Cardiac muscle cell (in vitro differentiated cells and primary cell): ENCODE measurements at places on chromosomes 12 and 14.

DNA sequence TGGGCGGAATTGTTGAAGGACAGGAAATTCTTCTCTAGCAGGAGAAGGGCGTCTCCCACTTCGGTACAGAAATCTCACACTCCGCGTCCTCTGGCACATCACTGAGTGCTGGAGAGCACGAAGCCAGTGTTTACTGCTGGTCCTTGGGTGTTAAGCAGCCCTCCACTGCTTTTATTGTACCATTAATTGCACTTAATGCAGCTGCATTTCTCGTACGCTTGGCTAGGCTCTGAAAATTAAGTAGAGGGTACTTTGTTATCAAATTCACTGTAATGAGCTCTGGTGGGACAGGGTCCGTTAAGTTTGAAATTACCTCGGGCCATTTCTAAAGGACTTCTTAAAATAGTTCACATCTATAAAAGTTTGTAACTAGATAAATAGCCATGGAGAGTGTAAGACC lies 411.2 kb downstream of the NPAS3 start:
- no peak for DNase-seq

- DNase-seq = no peak
These were observed 25.0 kb downstream of the SH2B3 start for GRCh38 chr12:111430433-111431353.

DNA sequence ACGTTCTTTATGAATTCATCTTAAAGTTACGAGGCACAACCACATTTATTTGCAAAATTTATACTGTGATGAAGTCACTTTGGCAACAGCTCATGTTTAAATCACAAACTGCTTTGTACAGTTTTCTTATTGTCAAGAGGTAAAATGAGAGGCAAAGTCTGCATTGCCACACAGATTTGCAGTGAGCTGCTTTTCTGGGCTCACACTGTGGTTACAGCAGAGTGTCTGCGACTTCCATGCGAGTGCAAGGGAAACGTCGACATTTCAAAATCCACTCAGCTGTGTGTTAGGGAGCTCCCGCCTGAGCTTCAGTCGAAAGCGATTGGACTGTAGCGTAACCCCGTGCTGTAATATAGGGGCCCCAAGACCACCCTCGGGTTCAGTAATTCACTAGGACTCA lies 13.0 kb downstream of the MTA1 start:
- DNase-seq = no peak

- DNase-seq = no peak
These were observed 43.0 kb downstream of the RASSF8 start for GRCh38 chr12:26001530-26001929.

- no peak for DNase-seq
These were observed 1.3 kb downstream of the TSFM start for GRCh38 chr12:57783861-57784260.

GRCh38 chr14:90159146-90159545 lies 97.2 kb upstream of the PSMC1 start:
- peak; percentile 22 for DNase-seq

DNA sequence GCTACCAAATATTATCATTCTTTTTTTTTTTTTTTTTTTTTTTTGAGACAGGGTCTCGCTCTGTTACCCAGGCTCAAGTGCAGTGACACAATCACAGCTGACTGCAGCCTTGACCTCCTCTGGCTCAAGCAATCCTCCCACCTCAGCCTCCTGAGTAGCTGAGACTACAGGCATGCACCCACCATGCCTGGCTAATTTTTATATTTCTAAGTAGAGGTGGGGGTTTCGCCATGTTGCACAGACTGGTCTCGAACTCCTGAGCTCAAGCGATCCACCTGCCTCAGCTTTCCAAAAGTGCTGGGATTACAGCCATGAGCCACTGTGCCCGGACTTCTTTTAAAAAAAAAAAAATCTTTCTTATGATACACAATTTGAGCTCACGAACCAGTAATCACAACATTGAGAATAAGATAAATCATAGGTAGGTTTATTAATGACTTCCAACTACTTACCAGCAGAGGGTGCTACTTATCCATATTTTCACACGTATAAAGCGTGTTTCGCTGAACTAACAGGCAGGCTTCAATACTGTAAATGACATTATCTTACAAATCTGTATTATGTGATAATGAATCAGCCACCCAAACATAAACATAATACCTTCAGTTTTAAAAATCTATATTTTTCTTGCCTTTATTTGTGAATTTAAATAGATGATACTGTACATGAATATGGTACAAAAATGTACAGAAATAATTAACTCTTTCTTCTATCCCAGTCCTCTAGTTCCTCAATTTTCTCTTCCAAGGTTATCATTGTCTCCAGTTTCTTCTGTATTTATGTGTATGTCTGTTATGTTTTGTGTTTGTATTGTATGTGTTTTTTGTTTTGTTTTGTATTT lies 42.5 kb upstream of the BCAT1 start:
- DNase-seq = peak; percentile 66

- no peak for DNase-seq
These were observed 162.8 kb downstream of the MON2 start for GRCh38 chr12:62629413-62629812.

DNA sequence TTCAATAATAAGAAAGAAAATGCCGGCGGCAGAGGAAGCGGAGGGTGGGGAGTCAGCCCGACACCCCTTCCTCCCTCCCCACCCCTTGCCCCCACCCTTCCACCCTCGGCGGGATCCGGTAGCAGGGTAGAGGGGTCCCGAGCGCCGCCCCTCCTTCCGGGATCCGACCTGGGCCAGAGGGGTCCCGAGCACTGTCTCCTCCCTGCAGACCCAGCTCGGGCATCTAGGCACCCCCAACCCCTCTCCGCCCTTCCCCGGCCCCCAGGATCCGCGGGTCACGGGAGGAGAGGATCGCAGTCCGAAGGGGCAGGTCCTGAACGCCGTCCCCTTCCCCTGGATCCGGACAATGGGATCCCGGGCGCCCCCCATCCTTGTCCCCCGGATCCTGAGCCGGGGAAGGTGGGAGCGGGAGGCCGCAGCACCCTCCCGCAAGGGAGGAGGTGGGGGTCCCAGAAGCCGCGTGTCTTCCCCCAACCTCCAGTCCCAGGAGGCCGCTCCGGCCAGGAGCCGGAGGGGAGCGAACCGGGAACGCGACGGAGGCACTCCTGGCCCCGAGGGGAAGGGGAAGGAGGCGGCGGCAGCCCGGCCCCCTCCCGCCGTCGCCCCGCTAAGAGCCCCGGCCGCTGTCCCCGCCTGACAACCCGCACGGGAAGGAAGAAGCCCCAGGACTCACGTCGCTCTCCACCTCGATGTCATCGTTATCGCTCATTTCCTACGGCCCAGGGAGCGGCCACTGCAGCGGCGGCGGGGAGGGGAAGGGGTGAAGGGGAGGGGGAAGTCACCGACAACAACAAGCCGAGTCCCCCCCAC lies 481 bp downstream of the MAX start:
- DNase-seq = peak; percentile 38

GRCh38 chr12:68327896-68328295 lies 4.3 kb downstream of the MDM1 start:
- no peak for DNase-seq

DNA sequence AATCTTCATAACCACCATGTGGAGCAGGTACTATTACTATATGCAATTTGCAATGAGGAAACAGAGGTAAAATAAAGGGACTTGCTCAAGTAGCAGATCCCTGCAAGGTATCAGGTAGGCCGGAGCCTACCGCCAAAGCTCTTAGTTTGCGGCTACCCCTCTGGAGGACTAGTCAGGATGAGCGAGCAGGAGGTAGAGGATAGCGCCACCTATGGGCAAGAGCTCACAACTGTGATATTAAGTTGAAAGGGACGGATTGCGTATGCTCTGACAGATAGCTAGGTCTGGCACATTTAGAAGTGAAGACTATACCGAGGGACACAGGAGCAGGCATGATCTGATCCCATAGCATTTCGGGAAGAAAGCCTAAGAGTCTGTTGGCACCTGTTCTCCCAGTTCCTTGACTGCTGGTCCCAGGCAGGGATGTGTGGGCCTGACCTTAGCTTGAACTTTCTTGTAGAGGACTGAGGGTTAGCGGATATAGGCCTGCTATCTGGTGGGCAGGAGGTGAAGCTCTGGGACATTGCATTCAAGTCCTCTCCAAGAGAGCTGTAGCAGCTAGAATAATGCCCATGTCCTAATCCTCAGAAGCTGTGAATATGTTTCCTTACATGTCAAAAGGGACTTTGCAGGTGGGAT lies 48.0 kb downstream of the SLC17A8 start:
- DNase-seq = peak; percentile 81

DNA sequence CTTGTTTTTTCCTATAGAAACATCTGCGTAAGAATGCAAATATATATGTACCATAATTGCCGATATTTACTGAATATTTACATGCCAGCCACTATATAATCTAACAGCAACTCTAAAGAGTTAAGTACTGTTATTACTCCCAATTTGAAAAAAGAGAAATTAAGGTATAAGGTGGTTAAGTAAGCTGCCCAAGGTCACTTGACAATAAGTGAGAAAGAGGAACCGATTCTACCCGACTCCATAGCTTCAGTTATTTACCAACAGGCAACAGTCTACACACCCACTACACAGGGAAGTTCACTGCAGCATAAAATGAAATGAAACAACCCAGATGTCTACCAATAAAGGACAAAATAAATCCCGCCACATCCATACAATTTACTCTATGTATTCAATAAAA lies 1.1 kb downstream of the MIS18BP1 start:
- peak; percentile 32 for DNase-seq

GRCh38 chr12:22413592-22413991 lies 79.1 kb upstream of the ST8SIA1 start:
- no peak for DNase-seq

DNA sequence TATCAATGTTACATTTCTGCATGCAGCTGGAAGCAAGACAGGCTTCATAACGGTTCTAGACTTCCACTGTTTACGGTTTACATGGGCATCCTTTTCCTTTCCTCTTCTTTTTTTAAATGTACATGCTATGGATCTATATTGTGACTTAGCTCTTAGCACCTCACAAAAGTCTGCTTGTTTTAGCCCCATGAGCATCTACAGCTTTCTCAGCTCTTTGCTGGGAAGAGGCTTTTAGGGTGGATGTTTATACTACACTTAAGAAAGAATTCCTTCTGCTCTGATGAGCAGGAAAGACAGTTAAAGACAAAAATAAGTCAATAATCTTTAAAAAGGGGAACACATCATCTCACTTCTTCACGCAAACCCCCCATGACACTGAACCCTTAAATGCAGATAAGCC lies 51.4 kb downstream of the KICS2 start:
- DNase-seq = no peak

DNA sequence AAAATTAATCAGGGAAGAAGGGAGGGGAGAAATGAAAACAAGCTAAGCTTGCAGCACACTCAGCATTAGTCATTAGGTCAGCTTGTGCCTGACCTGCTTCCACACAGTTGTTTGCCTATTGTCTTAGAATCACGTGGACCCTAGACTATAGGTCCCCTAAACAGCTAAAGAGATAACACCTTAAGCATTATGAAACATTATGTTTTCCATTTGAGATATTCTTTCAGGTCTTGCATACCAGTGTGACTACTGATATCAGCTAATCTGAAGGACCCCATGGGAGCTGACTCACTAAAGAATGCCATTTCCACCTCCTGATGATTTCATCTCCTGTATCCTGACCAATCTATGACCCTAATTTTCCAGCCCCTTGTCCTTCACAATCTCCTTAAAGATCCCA lies 154.1 kb upstream of the FUT8 start:
- DNase-seq = no peak

DNA sequence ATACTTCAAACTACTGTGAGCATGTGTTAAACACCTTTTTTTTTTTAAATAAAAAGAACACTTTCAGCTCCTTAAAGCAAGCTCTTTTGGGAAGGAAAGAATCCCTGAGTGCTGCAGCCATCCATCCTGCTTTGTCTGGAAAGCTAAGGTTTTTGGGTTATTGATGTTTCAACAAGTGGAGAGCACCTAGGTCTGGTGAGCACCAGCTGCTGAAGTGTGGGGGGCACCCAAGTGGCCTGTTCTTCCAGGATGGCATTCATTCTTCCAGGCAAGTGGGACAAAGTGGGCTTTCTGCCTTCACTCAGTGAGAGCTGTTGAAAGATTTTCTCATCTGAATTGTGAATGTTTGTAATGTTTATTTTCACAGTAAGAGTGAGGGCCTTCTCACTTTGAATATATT lies 49.9 kb downstream of the BORCS5 start:
- DNase-seq = no peak

GRCh38 chr14:50008562-50008961 lies 107.8 kb downstream of the VCPKMT start:
- DNase-seq = no peak

DNA sequence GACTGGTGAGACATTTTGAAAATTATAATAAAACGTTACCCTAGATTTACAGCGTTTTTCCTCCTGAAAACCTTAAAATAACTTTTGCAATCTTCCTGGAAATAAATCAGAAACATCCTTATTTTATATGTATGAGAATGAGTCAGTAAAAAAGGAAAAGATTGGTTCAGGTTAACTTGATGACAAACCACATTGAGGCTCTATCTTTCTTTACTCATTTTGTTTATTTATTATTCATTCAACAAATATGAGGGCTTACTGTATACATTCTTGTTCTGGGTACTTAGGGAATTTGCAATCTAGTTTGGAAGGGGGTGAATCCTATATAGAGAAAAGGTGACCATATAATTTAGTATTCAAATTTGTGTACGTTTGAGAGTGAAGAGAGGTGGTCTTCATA lies 156.6 kb downstream of the UNC79 start:
- no peak for DNase-seq

DNA sequence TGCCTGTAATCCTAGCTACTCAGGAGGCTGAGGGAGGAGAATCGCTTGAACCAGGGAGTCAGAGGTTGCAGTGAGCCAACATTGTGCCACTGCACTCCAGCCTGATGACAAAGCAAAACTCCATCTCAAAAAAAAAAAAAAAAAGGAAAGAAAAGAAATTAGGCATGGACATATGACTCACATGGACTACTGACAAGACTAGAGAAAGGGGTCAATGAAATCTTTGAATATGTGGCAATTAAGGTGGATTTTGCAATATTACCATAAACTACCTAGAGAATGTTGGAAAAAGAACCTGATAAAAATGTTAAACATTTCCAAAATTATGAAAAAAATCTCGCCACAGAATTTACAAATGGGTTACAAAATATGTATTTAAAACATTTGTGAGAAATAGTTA lies 873.6 kb downstream of the C12orf50 start:
- DNase-seq = no peak
